ENCODE measurements at places on chromosomes 6 and 20. TPM values are rescaled to one million over a fixed set of nuclear protein-coding genes. Genes with fewer than 3 reads are reported as not detected.

- peaks cover 17% of the 10 kb centered on the region for H3K27me3 ChIP-seq
- no peaks in the 10 kb centered on the region for H3K36me3 ChIP-seq
- DNase-seq = no peak
- H3K4me1 ChIP-seq = no peaks in the 10 kb centered on the region
- no peak overlapping the region for H3K4me3 ChIP-seq
- no peak overlapping the region for H3K27ac ChIP-seq
These were observed 69.5 kb downstream of the LCA5 start for GRCh38 chr6:79467716-79468115.

- DNase-seq = no peak
- H3K4me1 ChIP-seq = peaks cover 4% of the 10 kb centered on the region
- no peak overlapping the region for H3K4me3 ChIP-seq
- peaks cover 3% of the 10 kb centered on the region for H3K36me3 ChIP-seq
These were observed 40.1 kb downstream of the TBPL1 start for GRCh38 chr6:133992992-133993680.

DNA sequence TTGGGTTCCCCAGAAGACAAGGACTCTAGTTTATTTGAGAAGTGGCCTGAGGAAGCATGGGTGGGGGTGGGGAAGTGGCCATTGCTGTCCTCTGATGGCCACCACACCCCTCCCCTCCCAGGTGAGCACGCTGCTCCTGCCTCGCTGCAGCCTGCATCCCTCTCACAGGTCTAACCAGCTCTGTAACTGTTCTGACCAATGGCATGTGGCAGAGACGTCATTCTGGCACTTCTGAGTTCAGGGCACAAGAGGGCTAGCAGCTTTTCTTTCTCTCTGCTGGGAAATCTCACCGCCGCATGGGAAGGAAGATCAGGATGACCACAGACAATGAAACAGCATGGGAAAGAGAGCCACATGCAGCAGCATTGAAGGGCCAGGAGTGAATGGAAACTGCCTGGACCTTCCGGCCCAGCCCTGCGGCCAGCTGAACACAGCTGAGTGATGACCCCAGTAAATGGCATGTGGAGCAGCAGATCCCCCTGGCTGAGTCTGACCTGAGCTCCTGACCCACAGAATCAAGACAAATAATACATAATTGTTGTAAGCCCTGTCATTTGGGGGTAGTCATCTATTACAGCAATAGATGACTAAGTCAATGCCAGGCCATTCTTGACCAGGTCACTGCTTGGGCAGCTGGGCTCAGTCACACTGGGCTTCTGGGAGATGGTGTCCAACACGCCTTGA is 179.8 kb downstream of the LINC00237 start:
- DNase-seq = no peak
- no peak overlapping the region for H3K27ac ChIP-seq
- H3K27me3 ChIP-seq = peaks cover 3% of the 10 kb centered on the region
- no peaks in the 10 kb centered on the region for H3K4me1 ChIP-seq
- H3K36me3 ChIP-seq = no peaks in the 10 kb centered on the region

DNA sequence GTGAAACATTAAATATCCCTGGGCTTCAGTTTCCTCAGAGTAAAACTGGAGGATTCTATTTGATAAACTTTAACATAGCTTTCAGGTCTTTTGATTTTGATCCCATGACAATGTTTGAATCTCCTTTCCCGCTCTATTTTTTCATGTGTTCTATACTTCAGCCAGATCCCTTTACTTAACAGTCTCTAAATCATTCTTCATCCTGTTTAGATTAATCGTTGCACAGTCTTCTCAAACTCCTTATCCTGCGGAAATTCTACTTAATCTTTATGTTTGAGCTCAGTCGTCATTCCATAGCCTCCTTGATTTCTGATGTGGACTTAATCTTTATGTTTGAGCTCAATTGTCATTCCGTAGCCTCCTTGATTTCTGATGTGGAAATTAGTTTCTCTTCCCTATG is 57.4 kb downstream of the GRIK2 start:
- no peaks in the 10 kb centered on the region for H3K36me3 ChIP-seq
- no peak for DNase-seq
- no peaks in the 10 kb centered on the region for H3K4me1 ChIP-seq
- no peaks in the 10 kb centered on the region for H3K27me3 ChIP-seq

GRCh38 chr20:14883324-14883723 is 545.9 kb upstream of the FLRT3 start:
- no peak overlapping the region for H3K27ac ChIP-seq
- no peak overlapping the region for H3K4me3 ChIP-seq
- DNase-seq = no peak

The CLVS2 gene
- not detected for total RNA-seq

The PARD6B gene
- 6.3 TPM for total RNA-seq

The CDYL gene
- total RNA-seq = 22.4 TPM

Data from activated CD4-positive, alpha-beta memory T cell treated with anti-CD3 and anti-CD28 coated beads for 36 hours (primary cell).